Kidney (tissue), 22 donors: ENCODE measurements at places on chromosomes 3 and 15. TPM values are rescaled to one million over a fixed set of nuclear protein-coding genes. Genes with fewer than 3 reads are reported as not detected.
A peak's percentile ranks its signal among the peaks of the same experiment; 100 is the strongest.

Gene AADACL2
- not detected for total RNA-seq

Gene GNAT1
- not detected for total RNA-seq

GRCh38 chr3:123749711-123750110 lies 134.4 kb downstream of the MYLK start:
- no peak for DNase-seq

DNA sequence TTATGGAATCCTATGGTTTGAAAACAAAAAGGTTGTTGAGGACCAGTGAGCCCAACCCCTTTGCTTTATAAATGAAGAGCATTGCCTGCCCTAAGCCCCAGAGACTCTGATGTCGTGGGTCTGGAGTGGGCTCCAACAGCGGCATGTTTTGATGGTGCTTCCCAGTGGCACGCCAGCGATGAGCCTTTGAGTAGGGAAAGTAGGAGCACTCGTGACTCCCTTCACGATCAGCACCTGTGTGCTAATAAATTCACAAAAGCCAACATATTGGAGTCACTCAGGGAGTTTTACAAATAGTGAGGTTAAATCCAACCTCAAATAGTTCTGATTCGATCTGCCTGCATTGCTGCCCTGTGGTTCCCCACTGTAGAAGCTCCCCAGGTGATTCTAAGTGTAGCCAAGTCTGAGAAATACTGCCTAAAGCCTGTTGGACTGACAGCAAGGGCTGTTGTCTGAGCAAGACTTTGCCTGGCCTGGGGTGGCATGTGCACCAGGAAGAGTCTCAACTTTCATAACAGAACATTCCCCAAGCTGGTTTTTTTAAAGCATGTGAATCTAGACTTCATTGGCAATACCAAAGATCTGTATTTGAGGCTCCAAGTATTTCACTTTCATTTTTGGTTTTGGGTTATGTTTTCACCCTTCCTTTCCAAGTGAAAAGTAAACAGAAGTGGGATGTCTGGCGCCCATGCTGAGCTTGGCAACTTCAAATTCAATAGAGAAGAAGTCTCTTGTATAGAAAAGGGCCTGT lies 9.9 kb downstream of the CCR5 start:
- DNase-seq = no peak

DNA sequence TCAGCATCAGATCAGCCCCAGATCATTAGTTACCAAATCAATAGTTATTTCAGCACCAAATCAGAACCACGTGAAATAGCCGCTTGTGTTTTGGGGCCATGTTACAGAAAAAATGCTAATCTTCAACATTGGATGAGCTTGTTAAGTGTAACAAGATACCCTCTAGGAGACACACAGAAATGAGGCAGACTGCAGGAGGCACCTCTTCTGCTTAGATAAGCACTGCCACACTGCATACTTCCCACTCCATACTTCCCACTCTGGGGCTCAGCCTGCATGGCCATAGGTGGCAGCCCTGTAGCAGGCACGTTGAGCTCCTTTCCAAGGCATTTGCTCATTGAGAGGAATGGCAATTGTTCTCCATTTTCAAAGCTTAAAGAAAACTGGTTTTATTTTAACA lies 73.3 kb downstream of the CHCHD6 start:
- no peak for DNase-seq

Gene SI
- total RNA-seq = not detected

DNA sequence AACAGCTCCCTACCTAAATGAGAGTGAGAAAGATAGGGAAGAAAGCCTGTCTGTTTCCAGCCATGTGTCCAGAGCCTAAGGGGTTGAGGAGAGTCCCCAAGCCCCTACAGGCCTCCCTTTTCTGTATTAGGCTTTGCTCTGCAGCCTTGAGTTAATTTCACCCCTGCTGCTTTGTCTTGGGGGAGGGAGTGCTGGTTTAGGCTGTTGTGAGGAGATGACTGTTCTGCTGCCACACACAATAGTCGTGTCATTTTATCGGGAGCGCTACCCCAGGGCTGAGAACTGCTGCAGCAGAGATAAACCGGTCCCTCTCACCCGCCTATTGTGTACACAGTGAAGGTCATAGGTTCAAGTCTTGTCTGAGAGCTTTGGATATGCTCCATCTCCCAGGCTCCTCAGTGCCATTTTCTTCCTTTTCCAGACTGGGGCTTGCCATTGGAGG lies 1.4 kb downstream of the ZNF609 start:
- DNase-seq = no peak

Gene TMIE
- total RNA-seq = 0.79 TPM

GRCh38 chr3:108552267-108553159 lies 36.7 kb downstream of the CIP2A start:
- no peak for DNase-seq

Gene RUBCN
- total RNA-seq = 31.5 TPM

DNA sequence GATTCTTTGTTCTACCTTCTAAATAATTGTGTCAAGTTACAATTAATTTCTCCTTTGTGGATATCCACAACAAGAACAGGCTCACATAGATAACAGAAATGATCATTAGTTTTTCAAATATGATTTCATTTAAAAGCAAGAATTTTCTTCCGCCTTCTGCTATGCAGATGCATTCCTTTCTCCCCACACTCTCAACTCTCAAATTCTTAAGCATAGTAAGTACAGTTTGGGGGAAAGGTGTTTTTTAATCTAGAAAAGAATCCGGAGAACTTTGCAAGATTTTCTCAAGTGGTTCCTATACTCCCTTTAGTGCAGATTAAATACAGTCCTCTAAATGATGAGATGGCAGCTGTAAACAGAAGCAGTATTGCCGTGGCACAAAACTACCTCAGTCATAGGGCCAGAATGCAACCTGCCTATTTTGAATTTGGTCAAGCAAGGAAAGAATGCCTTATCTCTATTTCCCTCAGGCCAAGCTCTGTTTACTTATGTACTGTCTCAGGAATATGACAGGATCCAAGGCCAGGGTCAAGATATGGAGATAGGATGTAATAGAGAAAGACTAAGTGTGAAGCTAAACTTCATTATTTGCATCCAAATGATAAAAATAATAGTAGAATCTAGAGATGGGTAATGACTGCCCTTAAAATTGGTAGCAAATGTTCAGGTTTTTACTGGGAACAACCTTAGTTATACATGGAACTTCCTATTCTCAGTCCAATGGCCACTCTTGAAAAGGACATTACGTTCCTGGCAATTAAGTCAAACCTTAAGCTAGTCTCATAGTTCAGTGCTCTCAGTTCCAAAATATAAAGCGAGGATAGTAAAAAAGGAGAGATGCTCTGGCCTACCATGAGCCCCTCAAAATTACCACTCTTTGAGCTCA lies 77.3 kb upstream of the PHLDB2 start:
- no peak for DNase-seq

- no peak for DNase-seq
These were observed 215.9 kb upstream of the LRRC3B start for GRCh38 chr3:26406636-26407035.

Gene LMOD3
- 0.09 TPM for total RNA-seq

DNA sequence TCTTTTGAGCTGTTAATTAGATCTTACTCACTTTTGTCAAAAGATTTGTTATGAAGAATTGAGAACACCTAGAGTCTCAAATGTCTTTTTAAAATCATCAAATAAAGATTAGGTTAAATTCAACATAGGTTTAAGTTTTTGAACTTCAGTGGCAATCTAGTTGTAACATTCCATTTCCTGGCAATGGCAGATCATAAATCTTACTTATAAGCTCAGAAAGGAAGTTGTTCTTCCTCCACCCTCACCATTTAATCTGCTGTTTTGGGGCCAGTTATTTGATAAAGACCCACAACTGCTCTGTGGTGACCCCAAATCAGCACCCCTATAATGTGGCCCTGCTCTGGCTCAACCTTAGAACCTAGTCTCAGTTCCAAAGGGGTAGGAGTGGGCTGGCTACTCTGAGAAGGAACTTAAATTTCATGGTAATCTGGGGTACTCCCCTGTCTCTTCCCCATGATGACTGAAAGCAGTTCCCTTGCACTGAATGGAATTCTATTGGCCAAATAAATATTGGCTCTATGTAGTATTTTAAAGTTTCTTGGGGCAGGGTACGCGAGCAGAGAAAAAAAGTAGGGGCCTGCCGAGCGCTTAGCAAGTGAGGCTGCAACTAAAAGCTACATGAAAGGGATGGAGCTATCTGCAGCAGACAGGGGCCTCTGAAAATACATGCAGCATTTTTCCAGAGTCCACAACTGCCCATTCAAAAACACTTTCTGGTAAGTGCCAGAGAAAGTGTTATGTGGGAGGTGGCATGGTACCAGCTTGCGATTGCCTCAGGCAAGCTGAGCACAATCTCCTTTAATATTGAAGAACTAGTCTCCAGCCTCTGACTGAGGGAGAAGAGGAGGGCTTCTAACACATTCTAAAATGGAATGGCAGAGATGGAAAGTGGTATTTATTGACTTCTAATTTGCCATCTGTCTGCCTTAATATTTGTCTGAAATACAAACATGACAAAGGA lies 103.6 kb upstream of the RASGRP1 start:
- no peak for DNase-seq

Gene CAV3
- total RNA-seq = not detected

DNA sequence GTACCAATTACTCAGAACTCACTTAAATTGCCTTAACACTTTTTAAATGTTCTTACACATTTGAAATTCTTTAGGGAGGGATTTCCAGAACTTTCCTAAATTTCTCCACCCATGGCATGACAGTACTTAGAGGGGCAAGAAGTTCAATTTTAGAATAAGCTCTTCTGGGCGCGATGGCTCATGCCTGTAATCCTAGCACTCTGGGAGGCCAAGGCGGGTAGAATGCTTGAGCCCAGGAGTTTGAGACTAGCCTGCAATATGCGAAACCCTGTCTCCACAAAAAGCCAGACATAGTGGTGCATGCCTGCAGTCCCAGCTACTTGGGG lies 10.6 kb downstream of the FAM131A start:
- no peak for DNase-seq

DNA sequence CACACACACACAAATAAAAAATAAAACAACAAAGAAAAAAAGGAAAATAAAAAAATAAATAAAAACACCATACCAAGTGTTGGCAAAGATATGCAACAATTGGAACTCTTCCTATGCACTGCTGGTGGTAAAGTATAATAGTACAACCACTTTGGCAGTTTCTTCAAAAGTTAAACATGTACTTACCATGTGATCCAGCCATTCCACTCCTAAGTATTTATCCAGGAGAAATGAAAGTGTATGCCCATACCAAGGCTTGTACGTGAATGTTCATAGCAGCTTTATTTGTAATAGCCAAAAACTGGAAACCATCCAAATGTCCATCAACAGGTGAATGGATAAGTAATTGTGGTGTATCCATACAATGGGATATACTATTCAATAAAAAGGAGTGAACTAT lies 17.0 kb downstream of the WDR93 start:
- DNase-seq = no peak

Gene KIF7
- 4.2 TPM for total RNA-seq

GRCh38 chr15:81062937-81063336 lies 62.2 kb downstream of the TLNRD1 start:
- DNase-seq = no peak

DNA sequence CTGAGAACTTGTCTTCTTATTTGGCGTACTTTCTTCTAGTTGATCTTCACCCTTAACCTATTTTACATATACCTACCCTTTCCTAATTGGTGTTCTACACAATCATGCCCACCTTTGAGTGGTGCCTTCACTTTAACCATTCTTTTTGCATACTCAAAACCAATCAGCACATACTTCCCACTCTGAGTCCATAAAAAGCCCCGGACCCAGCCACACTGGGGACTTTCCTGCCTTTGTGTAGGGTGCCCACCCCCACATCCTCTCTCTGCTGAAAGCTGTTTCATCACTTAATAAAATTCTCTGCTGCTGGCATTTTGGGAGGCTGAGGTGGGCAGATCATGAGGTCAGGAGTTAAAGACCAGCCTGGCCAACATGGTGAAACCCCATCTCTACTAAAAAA lies 15.9 kb upstream of the CHST2 start:
- no peak for DNase-seq

DNA sequence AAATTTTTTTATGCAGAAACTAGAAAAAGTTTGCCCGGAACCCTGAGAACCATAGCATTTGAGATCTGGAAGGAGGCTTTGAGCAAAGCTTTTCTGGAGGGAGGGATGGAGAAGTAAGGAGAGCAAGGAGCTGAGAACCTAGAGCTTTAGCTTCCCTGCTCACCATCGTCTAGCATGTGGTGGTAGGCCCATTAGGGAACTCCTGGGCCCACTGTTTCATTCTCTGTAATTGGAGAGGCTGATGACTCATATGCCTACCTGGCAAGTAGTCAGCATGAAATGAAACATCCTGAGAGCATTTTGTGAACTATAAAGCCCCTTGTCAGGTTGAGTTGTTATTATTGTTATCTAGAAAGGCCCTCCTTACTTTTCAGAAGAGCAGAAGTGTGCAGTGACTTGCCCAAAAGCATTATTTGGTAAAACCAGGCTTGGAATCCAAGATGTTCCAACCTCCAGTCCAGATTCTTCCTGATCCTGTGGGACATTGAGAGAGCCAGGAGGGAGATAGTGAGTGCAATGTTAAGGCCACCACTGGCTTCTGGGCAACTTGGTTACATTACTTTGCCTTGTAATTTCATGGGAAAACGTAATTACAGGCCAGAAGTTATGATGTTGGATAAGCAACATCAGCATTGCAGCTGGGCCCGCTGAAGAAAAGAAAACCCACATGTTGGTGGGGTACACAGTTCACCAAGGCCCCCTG lies 104.5 kb upstream of the BFSP2 start:
- no peak for DNase-seq

DNA sequence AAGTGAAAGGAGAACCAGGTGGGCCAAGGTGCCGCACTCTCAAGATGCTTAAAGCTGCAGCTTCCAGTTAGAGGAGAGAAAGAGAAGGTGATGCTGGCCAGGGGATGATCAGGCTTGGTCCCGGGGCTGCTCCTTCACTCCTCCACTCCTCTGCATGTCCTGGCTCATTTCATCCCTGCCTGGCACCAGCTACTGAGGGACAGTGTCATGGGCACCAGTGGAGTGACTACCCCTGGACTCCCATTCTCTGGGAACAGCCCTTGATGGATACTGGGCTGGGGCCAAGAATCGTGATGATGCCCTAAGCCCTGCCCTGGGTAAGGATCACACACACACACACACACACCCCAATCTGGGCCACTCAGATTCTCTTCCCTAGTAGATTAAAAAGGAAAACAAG lies 243.7 kb downstream of the UACA start:
- DNase-seq = no peak

- DNase-seq = peak; percentile 44
These were observed 387 bp downstream of the GNB4 start for GRCh38 chr3:179450901-179451264.

- DNase-seq = no peak
These were observed 177.7 kb downstream of the VGLL4 start for GRCh38 chr3:11465744-11466616.

DNA sequence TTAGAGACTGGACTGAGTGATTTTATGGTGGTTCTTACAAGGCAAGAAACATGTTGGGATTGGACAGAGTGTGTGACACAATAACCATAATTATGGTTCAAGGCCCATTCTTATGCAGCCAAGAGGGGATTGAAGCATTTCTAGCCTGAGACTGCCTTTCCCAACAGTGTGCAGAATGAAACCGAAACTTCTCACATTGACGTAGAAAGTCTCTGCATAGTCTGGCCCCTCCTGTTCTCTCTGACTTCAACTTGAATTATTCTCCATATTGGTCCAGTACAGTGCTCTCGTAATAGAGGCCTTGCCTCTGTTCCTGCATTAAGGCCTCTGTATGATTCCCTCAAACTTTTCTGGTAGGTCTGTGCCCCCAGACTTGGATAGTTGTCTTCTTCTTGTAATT lies 138.3 kb downstream of the DIPK2A start:
- DNase-seq = no peak

GRCh38 chr3:179921500-179921899 lies 115.2 kb downstream of the PEX5L start:
- peak; percentile 68 for DNase-seq
